CD8-positive, alpha-beta T cell (primary cell): ENCODE measurements at places on chromosomes 5 and 9.
A peak's percentile ranks its signal among the peaks of the same experiment; 100 is the strongest.

- no peak for DNase-seq
Measured at GRCh38 chr5:149063017-149063687, at the start of gene SH3TC2. TSS of gene SH3TC2 (minus strand) at chr5:149063062. CDS start at chr5:149063022, 40 bp downstream.

DNA sequence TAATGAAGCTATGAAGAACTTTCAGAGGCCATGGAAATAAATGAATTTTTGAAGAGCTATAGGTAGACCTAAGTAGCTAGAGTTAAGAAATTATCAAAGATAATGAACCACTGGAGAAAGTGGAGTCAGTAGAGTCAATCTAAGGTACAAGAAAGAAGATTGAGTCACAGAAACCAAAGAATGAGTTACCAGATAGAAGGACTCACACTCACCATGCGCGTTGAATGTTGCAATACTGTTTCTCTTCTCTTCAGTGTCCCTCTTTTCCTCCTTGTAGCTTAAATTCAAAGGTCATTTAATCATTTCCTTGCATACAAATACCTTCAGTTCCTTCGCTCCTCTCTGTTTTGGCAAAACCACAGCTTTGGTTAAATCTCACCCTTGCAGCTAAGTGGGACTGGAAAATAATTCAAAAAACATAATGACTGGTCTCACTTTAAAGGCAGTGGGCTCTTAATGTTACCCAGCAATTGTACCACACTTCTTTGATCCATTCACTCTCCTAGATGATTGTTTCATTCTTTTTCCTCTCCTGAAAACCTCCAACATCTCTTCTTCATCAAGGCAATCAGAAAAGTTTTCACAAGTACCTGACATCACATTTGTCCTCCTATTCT lies 58.3 kb downstream of the NIPBL start:
- DNase-seq, result no peak

DNA sequence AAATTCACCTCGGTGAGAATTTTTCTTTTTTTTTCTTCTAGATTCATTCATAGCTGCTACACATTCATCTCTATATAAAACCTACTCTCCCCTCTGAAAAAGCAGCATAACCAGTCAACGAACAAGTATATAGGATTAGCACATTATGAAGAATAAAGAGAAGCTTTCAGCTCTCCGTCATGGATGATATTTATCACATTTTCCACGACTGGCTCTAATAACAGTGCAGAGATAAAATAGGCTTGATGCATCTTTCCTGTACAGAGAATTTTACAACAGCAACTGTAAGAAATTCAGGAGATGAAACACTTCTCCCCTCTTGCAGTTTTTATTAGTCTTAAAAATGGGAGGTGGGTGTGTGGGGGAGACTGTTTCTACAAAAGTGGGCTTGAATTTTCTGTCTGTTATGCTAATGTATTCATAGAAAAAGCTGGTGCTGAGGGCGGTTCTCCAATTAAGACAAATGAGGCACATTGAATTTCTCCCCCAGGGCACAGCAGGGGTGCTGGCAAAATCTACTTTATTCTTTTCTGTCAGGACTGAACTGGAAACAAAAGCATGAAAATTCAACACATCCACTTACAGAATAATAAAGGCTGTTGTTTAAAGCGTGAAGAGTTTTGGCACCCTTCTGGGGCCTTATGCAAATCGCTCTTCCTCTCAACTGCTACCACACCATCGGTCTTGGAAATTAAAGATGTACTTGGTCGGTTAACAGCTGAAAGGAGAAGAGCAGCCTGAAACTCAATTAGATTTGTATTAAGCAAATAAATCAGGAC lies 233.9 kb upstream of the ZNF608 start:
- no peak for DNase-seq

- no peak for DNase-seq
Measured at GRCh38 chr5:164498438-164498837, 993.0 kb downstream of the MAT2B start.

DNA sequence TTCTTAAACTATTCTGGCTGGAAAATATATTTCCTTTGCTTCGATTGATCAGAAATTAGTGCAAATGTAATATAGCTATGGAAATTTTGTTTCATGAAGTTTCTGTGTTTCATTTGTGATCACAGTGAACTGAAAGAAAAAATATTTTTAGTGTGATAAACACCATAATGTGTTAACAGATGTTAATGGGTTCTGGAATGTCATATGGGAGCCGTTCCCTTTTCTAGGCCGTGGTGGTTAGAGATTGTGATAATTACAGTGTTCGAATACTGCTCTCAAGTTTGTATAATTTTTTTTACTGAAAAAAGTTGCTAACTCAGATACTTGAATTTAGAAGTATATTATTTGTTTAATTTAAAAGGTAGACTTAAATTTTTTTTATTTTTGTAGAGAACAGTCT lies 19.3 kb downstream of the GAPVD1 start:
- no peak for DNase-seq

DNA sequence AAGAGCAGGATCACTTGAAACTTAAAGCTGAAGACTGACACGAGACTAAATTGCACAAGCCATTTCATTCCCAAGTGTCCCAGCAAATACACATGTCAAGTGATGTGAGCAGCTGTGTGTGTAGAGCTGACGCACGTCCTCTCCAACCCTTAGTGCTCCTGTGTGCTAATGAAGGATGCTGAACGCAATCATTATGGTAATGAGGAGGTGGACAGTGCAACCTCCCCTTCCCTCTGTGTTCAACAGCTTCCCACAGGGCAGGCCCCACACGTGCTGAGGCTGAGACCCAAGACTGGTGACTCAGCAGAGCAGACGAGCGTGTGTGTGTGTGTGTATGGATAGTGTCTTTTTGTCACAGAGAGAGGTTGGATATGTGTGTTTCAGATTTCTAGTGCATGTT lies 702.1 kb downstream of the SEMA5A start:
- DNase-seq, result no peak

DNA sequence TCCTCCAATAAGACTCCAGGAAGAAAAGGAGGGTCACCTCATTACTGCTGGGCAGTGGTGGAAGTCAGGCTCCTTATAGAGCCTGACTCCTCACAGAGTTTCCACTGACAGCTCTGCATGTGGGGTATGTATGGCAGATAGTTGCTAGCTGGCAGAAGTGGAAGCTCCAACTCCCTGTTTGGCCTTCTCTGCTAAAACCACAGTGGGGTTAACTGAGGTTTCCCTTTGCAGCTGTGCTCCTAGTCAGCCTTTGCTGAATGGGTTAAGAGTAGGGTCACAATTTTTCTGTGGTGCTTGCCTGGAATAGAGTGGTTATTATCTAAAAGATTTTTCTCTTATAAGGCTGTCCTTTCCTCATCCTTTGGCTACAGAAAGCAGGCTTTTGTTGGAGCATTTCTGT lies 327.5 kb downstream of the FBXL17 start:
- DNase-seq, result no peak

DNA sequence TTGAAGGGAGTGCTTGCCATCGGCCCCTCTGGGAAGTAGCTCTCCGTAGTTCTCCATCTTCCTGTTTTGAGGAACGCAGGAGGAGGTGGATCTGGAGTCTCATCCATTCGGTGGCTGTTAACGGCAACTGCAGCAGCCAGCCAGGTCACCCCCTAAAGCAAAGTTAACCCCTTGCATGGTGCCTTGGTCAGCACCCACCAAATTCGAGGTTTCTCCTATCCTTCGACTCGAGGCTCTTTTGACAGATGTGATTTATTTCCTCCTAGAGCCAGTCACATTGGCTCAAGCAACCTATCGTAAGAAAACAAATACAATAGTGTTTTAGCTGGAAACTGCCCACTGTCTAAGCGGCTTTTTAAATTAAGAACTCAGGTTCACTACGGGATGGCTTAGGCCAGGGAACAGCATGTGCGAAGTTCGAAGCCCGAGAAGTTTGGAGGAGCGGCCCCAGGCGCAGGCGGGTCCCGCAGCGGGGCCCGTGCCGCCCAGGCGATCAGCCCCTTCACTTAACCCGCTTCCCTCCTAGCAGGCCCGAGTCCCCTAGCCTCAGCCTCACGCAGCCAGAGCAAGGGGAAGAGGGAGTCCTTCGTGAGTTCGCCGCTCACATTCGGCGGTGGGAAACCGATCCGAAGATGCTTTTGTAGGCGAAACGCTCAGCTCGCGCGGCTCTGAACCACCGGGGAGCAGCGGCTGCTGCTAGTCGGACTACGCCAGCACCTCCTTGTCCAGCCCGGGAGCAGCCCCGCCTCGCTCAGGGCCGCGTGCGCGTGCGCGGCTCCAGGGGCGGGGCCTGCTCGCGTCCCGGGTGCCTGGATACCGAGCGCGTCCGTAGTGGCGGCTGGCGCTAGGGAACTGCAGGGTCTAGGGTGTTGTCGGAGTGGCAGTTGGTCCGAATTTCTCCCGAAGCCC lies at the start of gene ROPN1L:
Gene ROPN1L (plus strand): TSS at position 797 of the 909 bp plus-strand sequence. CDS start 289 bp downstream, outside the sequence.
- DNase-seq, result peak; percentile 75
